ENCODE measurements at places on chromosomes 13 and 19.

DNA sequence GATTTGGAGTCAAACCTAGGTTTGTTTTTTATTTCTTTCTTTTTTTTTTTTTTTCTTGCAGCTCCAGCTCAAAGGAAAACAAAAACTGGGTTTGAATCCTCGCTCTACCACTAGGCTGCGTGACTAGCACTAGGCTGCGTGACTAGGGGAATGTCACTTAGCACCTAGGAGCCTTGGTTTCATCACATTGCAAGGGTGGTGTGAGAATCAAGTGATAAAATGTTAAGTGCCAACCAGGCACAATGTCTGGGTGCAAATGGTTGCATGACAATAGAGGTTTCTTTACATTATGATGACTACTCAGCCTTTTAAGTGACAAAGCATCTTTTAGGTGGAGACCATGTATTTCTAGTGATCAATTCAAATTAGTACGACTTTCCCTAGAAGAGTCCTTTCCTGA lies 27.9 kb downstream of the RCBTB2 start:
- DNase-seq: no peak

- DNase-seq: no peak
Measured at GRCh38 chr19:35990771-35991730, 3.9 kb upstream of the SDHAF1 start.

DNA sequence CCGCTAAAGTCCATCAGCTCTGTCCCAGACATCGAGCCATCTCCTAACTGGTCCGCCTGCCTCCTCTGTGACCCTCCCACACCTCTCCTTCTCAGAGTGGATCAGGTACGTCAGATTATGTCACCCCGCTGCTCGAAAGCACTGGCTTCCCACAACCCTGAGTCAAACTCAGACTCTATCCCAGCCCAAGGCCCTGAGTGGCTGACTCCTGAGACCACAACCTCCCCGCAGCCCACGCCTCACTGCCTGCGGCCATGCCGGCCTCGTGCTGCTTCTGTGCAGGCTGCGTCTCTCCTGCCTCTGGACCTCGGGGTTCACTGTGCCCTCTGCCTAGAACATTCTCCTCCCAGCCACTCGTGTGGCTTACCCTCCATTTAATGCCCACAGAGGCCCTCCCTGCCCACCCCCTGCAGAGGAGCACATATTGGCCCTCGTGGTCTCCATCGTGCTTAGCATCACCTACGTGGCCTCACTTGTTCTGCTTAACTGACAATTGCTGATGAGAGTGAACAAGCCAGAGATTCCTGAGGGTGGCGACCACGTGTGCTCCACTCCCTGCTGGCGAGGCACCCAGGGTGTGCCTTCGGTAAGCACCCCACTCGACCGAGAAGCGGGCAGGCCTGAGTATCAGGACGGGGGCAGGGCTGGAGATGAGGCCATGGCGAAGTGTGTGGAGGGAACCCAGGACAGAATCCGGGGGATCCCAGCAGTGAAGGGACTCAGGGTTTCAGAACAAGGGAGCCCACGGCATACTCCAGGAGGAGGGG lies 13.5 kb upstream of the FKRP start:
- no peak for DNase-seq

DNA sequence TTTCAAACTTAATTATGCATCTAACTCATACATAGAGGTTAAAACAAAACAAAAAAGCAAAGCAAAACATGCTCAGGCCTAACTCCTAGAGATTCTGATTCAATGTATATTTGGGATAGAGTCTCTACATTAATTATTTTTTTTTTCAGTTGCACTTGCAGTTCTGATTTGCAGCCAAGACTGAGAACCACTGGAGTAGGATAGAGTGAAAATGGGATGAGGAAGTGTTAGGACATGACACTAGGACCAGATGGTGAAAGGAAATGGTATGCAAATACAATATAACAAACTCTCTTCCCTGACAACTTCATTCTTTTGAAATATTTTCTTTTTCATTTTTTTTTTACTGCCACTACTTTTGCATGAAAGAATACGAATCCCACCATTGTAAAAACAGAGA lies 1.8 kb downstream of the CCDC122 start:
- no peak for DNase-seq

DNA sequence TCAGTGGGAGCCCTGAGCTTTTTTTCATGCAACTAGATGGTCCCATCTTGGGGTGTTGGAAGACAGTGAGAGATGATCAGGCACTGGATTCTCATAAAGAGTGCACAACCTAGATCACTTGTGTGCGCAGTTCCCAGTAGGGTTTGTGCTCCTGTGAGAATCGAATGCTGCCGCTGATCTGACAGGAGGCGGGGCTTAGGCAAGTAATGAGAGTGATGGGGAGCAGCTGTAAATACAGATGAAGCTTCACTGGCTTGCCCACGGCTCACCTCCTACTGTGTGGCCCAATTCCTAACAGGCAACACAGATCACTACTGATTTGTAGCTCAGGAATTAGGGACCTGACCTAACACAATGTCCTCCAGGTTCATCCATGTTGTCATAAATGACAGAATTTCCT lies 43.6 kb upstream of the UBAC2 start:
- DNase-seq: no peak

- no peak for DNase-seq
Measured at GRCh38 chr19:14770944-14771839, 7.2 kb downstream of the ADGRE2 start.

DNA sequence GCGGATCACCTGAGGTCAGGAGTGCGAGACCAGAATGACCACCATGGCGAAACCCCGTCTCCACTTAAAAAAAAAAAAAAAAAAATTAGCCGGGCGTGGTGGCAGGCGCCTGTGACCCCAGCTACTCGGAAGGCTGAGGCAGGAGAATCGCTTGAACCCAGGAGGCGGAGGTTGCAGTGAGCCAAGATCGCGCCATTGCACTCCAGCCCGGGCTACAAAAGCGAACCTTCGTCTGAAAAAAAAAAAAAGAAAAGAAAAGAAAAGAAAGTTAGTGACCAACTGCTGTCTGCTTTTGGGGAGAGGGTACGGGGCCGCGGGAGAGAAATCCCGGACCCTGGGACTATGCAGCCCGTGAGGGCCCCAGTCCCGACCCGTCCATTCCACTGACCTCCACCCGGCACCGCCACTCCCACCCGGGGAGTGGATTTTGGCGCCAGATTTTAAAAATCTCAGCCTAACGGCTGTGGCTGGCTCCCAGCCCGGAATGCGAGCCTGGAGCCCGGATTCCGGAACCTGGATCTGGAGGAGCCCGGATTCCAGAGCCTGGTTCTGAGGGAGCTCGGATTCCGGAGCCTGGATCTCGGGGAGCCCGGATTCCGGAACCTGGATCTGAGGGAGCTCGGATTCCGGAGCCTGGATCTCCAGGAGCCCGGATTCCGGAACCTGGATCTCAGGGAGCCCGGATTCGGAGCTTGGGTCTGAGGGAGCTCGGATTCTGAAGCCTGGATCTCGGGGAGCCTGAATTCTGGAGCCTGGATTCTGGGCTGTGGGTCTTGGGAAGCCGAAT lies 6.1 kb upstream of the LMNB2 start:
- no peak for DNase-seq

GRCh38 chr13:44818016-44818415 lies 171.3 kb downstream of the NUFIP1 start:
- DNase-seq: no peak

DNA sequence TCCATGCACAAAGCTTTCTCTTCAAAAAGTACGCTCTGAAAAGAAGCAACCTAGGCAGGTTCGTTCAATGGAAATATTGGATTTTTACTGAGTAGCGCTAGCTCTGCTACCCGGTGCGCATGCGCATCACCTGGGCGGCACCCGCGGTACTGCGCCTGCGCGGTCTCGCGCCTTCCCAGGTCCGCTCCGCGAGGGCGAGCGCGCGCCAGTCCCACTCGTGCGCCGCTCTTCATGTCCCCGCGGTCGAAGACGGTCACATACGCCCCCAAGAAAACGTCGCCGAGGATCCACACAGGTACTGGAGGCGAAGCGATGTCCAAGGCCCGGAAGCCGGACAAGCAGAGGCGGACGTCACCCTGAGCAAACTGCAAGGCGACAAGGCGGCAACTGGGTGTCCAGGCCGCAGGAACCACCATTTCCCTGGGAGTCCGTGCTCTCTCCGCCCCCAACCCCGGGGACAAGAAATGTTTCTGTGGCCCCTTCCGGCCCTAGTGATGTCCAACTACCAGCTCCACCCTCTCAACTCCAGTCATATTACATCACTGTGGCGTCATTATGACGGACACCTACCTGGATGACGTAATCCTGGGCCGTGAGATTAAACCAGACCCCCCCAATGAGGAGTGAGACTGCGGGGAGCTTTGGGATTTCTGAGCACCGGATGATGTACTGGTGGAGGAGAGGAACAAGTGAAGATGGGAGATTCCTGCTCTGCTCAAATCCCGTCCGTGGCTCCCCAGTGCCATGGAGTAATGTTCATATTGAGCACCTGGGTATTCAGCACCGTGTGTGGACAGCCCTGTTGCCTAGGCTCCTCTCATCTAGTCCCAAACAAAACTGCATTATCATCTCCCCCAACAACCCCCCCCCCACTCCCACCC lies 4.8 kb upstream of the KCNC3 start:
- no peak for DNase-seq

GRCh38 chr13:20337884-20338551 lies 105.9 kb upstream of the GJB6 start:
- DNase-seq: no peak

GRCh38 chr13:40207001-40207478 lies 459.4 kb downstream of the FOXO1 start:
- no peak for DNase-seq

GRCh38 chr13:28181413-28181812 lies 43.1 kb downstream of the PAN3 start:
- DNase-seq: no peak

- DNase-seq: peak; percentile 79
Measured at GRCh38 chr19:45670670-45671453, 2.8 kb downstream of the GIPR start.

GRCh38 chr19:30710721-30711120 lies 338.5 kb downstream of the ZNF536 start:
- DNase-seq: no peak

GRCh38 chr13:41007744-41008128 lies 11.4 kb downstream of the ELF1 start:
- DNase-seq: no peak

GRCh38 chr13:65864039-65864438 lies 1366.1 kb downstream of the PCDH9 start:
- DNase-seq: no peak

GRCh38 chr13:50843257-50844083 lies at the start of gene DLEU7:
TSS of gene DLEU7 (minus strand) at chr13:50843692. CDS start at chr13:50843646, 46 bp downstream.
- DNase-seq: no peak

DNA sequence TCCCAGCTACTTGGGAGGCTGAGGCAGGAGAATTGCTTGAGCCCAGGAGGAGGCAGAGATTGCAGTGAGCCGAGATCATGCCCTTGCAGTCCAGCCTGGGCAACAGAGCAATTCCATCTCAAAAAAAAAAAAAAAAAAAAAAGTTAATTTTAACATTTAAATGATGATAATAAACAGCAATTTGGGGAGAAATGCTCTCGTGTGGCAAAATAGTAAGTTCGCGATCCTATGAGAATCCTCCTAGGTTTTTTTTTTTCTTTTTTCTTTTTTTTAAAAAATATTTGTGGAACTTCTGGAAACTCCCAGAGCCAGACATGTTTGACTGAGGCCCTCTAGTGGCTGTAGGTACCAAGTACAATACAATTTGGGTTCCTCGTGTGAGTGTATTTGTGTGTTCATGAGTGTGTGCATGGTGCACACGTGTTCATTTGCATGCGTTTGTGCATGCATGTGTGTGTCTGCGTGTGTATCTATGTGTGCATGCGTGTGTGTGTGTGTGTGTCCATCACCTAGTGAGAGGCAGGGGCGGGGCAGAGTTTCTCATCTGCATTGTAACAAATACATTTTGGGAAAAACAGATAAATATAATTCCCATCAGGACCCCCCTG lies 31.2 kb downstream of the TMPRSS9 start:
- DNase-seq: no peak

DNA sequence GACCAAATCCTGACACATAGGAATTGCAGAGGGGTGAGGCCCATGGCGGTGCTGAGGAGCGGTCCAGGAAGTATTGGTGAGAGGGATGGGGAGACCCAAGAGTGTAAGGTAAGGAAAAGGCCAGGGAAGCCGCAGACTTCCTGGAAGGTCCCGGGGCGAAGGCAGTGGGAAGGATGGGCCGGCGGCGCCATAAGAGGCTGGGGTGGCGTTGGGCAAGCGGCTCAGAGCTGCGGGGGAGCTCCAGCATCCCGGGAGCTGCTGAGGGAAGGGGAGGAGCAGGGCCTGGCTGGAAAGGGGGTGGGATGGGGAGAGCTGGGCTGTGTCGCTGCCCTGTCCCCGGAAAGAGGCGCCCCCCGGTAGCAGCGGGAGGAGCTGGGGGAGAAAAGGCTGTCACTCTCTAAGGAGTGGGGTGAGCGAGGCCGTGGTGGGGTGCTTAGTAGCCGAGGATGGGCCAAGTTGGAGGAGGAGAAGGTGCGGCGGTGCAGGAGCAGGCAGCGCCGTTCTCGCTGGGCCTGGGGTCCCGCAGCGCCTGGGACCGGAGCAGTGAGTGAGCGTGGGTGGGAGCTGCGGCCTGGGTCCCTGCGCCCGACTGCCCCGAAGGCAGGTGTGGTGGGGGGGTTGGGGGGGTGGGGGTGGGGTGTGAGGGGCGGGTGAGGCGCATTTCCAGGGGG lies 30.7 kb downstream of the C1QTNF9 start:
- DNase-seq: no peak

DNA sequence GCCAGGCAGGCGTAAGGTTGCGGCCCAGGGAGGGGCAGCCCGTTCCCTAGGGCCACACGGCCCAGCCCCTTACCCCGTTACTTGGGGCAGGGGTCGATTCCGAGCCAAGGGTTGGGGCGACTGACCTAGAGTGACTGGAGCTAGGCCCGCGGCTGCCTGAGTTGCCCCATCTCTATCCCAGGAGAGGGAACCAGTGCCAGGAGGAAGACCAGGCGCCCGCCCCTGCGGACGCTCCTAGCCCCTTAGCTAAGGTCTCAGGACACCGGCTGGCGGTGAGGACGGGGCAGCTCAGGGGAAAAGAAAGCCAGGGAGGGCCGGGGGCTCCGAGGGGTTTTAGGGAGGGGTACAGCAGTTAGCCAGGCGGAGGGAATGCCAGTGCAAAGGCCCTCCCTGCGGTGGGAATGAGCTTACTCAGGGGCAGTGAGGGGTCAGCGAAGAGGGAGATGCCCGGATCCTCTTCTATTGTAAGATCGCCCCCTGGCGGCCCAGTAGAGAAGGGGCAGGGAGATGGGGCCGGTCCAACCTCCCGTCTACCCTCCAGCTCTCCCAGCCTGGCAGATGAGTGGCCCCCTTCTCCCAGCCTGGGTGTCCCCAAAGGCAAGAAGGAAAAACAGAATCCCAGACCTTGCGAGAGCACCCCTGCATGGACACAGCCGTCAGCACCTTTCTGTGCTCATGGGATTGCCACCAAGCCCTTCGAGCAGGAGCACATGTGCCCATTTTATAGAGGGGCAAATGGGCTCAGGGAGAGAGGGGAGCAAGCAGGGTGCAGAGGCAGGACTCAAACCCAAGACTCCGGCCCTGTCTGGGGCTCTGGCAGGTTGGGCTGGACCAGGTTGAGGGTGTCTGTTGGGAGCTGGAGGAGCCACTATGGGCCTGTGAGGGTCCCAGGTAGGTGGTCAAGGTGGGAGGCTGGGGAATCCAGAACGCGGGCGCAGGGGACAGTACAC lies 16.3 kb downstream of the CILP2 start:
- DNase-seq: peak; percentile 74
